ENCODE measurements at places on chromosomes 6 and 20.
A peak's percentile ranks its signal among the peaks of the same experiment; 100 is the strongest.

DNA sequence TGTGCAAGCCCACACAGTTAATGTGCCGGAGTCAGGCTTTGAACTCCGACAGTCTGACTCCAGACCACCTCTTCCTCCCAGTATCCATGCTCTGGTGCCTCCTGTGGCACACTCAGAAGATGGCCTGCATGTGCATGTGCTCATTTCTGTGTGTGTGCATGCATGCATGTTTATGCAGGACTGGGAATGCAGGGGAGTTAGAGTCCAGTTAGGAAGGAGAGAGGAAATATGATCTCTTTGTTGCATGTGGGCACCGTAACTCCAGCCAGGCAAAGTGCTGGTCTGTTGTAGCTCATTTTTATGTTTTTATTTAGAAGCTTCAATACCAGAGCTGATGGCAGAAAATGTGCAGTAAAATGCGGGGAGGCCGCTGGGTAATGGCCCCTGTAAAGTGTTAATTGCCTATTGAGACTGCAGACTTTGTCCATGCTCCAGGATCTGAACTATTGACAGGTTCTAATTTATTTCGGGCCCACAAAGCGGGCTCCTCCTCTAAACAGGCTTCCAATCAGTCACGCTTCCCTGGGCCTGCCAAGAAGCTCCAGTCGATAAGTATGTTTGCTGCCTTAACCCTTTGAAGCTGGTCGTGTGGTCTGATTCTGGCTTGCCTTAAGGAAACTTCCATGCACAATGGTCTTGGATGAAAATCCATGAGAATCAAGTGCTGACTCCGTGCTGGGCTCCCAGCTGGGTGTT, 248.3 kb downstream of the DHX35 start:
- DNase-seq = no peak

DNA sequence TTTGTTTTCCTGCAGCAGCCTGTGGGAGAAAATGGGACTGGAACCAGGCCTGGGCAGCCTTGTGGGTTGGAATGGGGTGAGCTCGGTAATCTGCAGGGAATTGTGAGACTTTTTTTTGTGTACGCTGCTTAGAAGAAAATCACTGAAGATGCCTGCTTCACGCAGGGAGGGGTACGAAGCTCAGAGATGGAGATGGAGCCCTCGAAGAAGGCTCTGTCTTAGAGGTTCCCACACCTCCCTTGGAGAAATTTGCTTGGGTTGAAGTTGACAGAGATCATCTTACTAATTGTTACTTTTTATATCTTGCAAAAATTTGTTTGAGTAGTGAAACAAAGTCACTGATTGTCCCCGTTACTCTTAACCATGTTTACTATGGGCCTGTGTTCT, 894 bp downstream of the PYGB start:
- no peak for DNase-seq

GRCh38 chr20:21302664-21303060, 469 bp upstream of the XRN2 start:
- DNase-seq = no peak

GRCh38 chr6:147156218-147156617, 48.0 kb upstream of the STXBP5 start:
- no peak for DNase-seq

- no peak for DNase-seq
Observed at GRCh38 chr6:145960918-145961589, 3.1 kb downstream of the SHPRH start.

DNA sequence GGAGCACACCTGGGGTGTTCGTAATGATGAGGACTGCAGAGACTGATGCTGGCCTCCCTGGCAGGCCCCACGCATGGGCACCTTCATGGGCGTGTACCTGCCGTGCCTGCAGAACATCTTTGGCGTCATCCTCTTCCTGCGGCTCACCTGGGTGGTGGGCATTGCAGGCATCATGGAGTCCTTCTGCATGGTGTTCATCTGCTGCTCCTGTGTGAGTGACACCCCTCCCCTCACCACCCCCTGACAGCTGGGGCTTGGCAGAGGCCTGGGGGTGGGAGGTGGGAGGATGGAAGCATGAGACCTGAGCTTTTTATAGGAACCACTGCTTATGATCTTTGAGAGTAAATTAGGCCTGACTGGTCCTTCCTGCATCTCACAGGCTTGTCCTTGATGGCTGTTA, 6.7 kb downstream of the SLC12A5 start:
- DNase-seq = no peak

DNA sequence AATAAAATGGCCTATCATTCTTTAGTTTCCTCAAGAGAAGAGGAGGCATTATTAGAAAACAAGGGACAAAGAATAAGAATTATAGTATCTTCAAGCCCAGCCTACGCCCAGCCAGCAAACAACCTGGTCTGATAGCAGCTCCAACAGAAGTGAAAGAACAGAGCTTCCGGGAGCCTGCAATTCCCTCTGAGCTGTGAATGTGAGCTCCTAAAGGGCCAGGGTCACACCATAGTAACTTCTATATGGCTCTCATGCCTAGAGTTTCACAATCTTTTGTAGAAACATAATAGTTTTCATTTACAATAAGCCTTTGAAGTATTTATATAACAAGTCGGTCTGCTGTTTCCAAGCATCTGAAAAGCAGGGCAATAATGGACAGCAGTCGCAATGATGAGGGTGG, 116.5 kb downstream of the SMLR1 start:
- DNase-seq = peak; percentile 44

DNA sequence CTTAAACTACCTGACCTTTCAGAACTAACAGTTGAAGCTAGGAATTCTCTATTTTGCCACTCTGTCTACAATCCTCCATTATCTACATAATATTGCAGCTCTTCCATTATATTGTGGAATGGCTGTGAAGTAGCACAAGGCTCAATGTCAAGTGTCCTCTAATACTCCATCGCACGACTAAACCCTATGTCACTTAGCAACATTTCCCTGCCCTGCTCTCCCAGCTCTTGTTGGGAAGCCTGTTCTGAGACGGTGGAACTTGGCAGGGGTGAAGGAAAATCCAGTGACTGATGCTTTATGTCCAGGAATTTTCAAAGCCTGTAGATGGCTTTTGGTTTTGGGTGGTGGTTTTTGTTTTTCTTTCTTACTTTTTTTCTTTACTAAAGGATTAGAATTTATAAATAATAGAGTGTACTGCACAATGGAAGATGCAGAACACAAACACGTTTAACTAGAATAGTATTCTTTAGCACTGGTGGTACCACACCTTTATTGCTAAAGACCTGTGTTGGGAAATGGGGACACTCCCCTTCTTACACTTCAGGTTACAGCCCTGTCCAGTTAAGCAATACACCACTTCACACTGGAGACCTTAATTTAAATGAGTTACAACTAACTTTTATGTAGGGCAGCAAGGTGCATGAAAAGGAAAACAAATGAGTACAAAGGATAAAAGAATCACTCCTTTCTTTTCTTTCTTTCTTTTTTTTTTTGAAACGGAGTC, 20.7 kb upstream of the AMD1 start:
- DNase-seq = no peak

- DNase-seq = peak; percentile 82
Observed at GRCh38 chr20:46970937-46971630, 76.4 kb downstream of the EYA2 start.

- DNase-seq = no peak
Observed at GRCh38 chr6:100809346-100809745, 71.8 kb downstream of the ASCC3 start.

DNA sequence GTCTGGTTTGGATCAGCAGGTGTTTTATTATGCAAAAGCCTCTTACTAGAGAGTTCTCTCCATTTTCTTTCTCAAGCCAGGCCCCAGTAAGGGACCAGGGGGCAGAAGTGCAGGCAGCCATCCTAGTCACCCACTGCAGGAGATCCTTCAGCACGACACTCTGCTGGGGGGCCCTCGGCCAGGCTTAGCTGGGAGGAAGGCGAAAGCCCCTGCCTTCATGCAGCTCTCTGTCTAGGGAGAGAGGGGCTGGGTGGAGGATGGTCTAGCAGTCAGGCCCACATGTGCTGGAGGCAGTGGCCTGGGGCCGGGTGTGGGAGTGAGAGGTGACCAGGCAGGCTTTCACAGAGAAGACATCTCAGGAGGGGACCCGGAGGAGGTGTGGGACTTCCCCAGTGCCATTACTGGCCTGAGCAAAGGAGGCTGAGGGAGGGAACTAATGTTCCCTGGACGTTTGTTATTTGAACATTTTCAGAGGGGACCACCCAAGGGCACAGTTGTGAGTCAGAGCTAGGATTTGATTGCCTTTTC, 33.5 kb upstream of the VSTM2L start:
- DNase-seq = no peak

GRCh38 chr6:28977341-28978132, 27.6 kb downstream of the ZNF311 start:
- peak; percentile 19 for DNase-seq

DNA sequence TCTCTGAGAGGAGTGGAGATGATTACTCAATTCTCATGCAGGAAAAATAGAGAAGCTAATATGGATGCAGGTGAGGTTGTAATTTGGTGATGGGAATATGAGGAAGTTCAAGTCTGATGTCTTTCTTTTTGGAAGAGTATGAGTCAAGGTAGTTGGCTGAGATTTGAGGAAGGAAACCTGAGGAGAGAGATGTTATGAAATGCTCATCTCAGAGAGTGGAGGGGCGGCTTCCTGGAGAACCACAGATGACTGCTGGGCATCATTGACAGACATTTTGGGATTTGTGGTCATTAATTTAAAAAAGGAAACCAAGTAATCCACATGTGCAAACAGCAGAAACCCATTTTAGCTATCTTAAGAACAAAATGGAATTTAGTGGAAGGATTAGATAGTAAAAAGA, 72.5 kb upstream of the UST start:
- no peak for DNase-seq

DNA sequence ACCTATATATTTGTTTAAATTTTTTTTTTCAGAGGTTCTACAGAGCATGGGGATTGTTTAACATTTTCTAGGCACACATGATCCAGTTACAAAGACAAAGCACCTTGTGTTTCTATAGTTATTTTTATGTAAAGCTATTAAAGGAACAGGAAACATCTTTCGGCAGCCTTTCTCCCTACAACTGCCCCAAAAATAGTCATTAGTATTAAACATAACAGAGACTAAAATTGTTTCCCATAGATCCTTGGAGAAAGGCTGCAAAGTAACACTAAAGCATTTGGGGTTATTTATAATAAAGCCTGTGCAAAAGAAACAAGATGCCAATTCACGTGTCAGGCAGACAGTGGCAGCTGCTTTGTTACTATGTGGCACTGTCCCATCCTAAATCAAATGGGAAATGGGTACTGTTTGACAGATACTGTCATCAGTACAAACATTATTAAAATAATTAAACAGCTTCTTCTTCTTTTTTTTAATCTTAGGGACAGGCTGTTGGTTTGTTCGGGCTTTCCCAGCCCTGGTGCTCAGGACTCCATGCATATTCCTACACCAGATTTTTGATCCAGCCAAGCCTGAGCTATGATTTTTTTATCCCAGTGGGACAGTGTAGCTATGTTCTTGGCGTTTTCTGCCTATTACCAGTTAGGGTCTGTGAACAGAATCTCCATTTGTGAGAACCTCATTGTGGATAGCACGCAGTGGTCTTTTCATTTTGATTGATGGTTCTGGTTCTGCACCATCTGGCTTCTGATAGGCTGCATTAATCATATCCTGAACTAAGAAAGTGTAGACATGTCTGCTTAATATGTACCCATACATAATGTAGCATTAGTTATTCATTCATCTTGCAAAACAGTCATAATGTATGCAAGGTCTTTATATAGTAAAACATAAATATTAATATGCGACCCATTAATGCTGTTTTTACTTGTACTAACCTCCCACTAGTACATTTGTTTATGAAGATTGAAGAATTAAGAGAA, 460.4 kb upstream of the SOX4 start:
- no peak for DNase-seq

DNA sequence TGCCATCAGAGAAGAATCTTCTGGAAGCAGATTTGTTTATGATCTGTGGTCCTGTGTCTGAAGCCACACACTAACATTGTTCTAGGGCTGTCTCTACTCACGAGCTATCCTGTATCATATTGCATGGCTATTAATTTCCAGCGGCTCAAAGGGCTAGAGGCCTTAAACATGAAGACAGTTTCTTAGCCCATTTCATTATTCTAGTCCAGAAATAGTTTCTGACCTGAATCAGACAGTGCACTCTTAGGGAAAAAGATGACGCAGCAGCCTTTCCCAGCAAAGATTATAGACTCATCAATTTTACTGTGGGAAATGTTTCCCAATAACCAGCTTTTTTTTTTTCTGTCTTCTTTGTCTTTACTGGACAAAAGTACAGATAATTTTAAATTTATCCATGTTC, 105.3 kb upstream of the SUPT3H start:
- DNase-seq = peak; percentile 14

- DNase-seq = no peak
Observed at GRCh38 chr20:62876902-62877816, 15.5 kb upstream of the TCFL5 start.

- peak; percentile 92 for DNase-seq
Observed at GRCh38 chr20:10218536-10219451, at the start of gene SNAP25. Gene SNAP25, plus strand, starts transcription at chr20:10218830. Its CDS starts 56,662 bp downstream, at chr20:10275492.

DNA sequence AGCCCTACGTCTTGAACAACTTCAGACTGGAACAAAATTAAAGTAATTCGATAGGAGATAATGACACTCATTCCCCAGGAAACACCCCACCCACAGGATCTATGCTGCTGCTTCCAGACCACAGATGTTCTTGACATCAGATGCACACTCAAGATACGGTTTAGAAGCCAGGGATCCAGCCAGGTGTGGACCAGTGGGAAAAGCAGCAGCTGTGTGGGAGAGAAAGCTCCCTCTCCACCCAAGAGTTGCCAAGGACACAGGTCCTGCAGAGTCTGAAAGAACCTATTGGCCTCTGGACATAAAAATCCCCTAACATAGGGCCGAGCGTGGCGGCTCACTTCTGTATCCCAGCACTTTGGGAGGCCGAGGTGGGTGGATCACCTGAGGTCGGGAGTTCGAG, 91.7 kb upstream of the NFATC2 start:
- DNase-seq = no peak

- no peak for DNase-seq
Observed at GRCh38 chr6:145555084-145555483, 180.2 kb downstream of the EPM2A start.

- DNase-seq = no peak
Observed at GRCh38 chr6:106080763-106081095, 5.4 kb upstream of the PRDM1 start.

GRCh38 chr6:89483111-89483720, 50.3 kb downstream of the ANKRD6 start:
- DNase-seq = no peak

DNA sequence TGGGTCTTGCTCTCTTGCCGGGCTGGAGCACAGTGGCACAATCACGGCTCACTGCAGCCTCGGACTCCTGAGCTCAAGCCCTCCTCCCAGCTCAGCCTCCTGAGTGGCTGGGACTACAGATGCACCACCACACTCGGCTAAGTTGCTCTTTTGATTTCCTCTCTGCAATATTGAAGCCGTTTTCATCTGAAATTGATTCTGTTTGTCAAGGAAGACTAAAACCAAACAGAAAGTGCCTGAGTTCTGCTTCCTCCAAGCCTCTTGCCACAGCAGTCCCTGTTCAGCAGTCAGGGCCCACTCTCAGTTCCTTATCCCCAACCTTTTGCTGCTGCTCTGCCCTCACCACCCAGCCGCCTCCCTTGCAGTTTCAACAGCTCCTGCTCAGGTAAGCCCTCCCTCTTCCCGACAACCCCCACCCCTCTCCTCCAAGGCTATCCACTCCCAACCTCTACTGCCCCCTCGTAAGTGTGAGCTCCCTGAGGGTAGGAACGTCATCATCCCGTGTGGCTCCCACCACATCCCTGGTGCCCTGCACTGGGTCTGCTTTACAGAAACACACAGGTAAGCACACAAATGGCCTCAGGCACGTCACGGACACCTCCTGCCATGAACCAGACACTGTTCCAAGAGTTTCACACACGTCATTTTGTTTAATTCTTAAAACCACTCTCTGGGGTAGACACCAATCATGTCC, 70.7 kb upstream of the TAB2 start:
- no peak for DNase-seq

Measured in hepatocyte (in vitro differentiated cells).